ENCODE measurements at places on chromosomes 4 and X. TPM values are rescaled to one million over a fixed set of nuclear protein-coding genes. Genes with fewer than 3 reads are reported as not detected.

The WAS gene
- total RNA-seq, result 157 TPM

The MTTP gene
- total RNA-seq, result 0.15 TPM

DNA sequence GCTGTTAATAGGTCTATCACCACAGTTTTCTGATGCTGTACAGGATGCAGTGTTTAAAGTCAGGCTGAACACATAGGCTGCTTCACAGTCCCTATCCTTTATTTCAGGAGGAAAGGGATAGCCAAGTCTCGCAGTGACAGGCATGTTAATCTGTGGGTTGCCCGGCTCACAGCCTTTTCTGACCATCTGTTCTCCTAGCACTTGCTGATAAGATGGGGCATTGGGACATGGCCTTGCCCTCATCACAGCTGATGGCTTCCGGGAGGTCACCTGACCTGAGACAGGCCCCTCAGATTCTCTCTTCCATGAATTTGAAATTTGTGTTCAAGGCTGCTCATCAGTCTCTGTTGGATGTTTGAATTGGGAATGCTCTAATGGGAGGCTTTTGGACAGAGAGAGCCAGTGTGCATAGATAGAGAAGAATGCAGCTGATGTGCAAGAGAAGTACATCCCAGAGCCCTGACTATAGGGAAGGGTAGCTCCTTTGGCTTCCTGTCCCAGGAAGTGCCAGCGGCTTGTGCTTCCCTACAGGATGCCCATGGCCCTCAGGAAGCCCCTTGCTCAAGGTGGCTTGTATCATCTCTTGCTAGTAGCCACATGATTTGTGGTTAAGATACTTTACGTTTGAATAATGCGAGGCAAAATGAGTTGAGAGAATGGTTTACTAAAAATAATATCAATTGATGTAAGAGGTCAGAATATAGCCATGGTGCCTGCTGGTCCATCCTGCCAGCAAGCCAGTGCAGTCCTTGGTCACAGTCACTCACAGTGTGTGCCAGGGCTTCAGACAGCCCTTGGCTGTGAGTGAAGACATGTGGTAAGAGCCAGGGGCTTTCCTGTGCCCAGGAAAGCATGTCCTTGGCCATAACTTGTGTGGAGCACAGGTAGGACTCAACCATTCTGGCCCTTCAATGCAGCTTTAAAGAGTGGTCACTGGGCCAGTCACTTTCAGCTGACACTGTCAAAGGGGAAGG is 88.6 kb downstream of the TSPAN7 start:
- DNase-seq, result no peak

GRCh38 chrX:41689711-41690110 is 938 bp downstream of the GPR34 start:
- no peak for DNase-seq

GRCh38 chr4:182938205-182938645 is 21.0 kb upstream of the DCTD start:
- DNase-seq, result peak; percentile 67

- DNase-seq, result no peak
Observed at GRCh38 chr4:24076811-24077210, 187.0 kb upstream of the PPARGC1A start.

DNA sequence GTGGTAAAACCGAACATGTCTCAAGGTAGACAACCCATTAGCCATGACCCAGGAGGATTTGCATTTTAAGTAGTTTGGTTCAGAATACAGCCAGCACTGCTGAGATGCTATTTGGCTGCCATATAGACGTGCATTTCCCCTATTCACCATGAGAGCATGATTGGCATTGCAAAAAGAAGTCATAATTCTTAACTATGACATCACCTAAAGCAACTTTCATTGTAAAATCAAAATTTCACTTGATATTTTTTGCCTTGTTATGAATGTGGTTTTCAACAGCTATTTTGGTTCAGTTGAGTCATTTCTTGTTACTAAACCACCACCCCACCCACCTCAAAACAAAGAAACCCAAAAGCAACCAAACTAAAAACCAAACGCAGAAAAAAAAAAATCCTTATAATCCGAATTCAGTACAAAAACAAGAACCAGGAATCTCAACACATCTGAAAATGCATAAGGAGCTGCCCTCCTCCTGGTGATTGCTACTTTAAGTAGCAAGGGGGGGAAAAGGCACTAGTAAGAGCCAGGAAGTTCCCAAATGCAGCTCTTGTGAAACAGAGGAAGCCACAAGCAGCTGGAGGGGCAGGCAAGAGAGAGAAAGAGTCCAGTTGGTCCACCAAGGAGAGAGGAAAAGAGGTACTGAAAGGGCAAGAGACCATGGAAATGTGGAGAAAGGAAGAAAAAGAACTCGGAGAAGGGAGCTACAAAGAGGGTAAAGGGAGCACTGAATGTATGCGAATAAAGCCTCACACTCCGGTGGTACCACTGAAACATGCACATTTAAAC is 3.1 kb downstream of the SLITRK4 start:
- no peak for DNase-seq

DNA sequence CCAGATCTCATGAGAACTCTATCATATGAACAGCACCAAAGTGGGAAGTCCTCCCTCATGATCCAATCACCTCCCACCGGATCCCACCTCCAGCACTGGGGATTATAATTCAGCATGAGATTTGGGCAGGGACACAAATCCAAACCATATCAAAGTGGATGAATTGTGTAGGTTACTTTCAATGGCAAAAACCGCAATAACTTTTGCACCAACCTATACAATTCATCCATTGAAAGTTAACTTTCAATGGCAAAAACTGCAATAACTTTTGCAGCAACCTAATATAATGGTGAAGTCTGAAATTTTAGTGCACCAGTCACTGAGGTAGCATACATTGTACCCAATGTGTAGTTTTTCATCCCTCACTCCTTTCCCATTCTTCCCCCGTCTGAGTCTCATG is 16.6 kb downstream of the STK32B start:
- DNase-seq, result no peak

DNA sequence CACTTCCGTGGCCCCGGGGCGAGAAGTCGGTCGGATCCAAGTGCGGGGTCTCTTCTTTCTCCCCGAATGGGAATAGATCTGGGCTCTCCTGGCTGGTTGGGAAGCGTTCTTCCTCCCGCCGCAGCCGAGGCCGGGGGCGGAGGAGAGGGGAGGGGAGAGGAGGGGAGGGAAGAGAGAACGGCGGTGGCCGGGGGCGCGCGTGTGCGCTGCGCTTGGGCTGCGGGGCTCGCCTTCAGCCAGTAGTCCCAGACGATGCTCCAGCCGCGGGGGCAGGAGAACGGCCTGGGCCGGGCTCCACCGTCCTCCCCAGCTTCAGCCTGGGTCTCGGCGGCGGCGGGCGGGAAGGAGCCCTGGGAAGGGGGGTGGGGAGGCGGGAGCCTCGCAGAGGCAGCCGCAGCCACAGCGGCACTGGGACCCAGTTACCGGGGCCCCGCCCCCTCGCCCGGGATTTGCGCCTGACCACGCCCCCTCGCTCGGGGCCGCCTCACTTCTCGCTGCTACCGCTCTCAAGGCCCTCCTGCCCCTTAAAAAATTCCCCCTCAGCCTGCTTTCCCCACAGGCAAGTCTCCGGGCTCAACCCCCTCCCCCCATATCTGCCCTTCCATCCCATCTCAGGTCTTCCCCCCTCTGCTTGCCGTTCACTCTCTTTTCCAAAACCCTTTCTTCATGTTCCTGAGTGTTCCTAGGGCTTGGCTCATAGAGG is at the start of gene FGD1:
TSS of gene FGD1 (minus strand) at position 421 of the 703 bp plus-strand sequence. CDS start 802 bp downstream, outside the sequence.
- peak; percentile 19 for DNase-seq

- no peak for DNase-seq
Observed at GRCh38 chrX:78593701-78594100, 65.4 kb downstream of the RTL3 start.

- DNase-seq, result no peak
Observed at GRCh38 chr4:8773124-8773931, 98.3 kb downstream of the HMX1 start.

GRCh38 chr4:104743215-104743653 is 248.5 kb upstream of the CXXC4 start:
- no peak for DNase-seq
